GM23338 (cell line): ENCODE measurements at places on chromosomes 5 and 9. TPM values are rescaled to one million over a fixed set of nuclear protein-coding genes. Genes with fewer than 3 reads are reported as not detected.

- no peaks in the 10 kb centered on the region for H3K36me3 ChIP-seq
- H3K27ac ChIP-seq, result no peak overlapping the region
- H3K4me3 ChIP-seq, result no peak overlapping the region
- H3K4me1 ChIP-seq, result no peaks in the 10 kb centered on the region; the same call in 1 of the 2 replicates
- H3K27me3 ChIP-seq, result no peaks in the 10 kb centered on the region
- no peak for DNase-seq
Observed at GRCh38 chr5:142246258-142246657, 78.6 kb downstream of the SPRY4 start.

Gene PNPLA7
- 0.28 and 0.45 TPM in 2 replicates for polyA plus RNA-seq

- peak; percentile 92 for DNase-seq
- peak within 1 kb of the TSS; percentile 98 for H3K27ac ChIP-seq
- peaks cover 10% of the 10 kb centered on the region; the same call in 1 of the 2 replicates for H3K36me3 ChIP-seq
- H3K27me3 ChIP-seq, result no peaks in the 10 kb centered on the region
Observed at GRCh38 chr5:138752951-138753793, at the start of gene CTNNA1. Gene CTNNA1, plus strand, starts transcription at chr5:138753425. Its CDS starts 28,500 bp downstream, at chr5:138781925.

GRCh38 chr9:70987986-70988385 is 133.4 kb downstream of the TRPM3 start:
- no peaks in the 10 kb centered on the region for H3K27me3 ChIP-seq
- H3K27ac ChIP-seq, result no peak overlapping the region
- DNase-seq, result no peak
- no peak overlapping the region for H3K4me3 ChIP-seq
- H3K36me3 ChIP-seq, result no peaks in the 10 kb centered on the region

Gene C5orf52
- polyA plus RNA-seq, result not detected in 2 replicates

DNA sequence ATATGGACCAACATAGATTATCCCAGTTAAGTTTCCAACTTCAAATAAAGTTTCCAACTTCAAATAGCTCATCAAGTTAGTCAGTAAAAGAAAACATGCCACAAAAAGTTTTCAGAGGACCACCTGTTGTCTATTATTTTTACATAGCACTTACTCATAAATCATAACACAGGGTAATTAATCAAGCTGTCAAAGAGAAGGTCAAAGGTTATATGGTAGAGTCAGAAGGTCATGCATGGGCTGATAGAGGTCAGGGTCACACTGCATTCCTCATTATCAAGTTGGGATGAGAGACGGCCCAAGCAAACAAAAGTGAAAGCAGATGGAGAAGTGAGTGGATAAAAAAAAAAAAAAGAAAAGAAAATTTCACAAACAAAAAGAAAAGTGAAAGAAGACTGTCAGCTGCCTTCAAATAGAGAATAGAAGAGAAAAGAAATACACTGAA is 145.5 kb upstream of the POU5F2 start:
- no peaks in the 10 kb centered on the region for H3K4me1 ChIP-seq
- no peak for DNase-seq
- H3K4me3 ChIP-seq, result no peak overlapping the region
- H3K36me3 ChIP-seq, result no peaks in the 10 kb centered on the region
- no peaks in the 10 kb centered on the region for H3K27me3 ChIP-seq

DNA sequence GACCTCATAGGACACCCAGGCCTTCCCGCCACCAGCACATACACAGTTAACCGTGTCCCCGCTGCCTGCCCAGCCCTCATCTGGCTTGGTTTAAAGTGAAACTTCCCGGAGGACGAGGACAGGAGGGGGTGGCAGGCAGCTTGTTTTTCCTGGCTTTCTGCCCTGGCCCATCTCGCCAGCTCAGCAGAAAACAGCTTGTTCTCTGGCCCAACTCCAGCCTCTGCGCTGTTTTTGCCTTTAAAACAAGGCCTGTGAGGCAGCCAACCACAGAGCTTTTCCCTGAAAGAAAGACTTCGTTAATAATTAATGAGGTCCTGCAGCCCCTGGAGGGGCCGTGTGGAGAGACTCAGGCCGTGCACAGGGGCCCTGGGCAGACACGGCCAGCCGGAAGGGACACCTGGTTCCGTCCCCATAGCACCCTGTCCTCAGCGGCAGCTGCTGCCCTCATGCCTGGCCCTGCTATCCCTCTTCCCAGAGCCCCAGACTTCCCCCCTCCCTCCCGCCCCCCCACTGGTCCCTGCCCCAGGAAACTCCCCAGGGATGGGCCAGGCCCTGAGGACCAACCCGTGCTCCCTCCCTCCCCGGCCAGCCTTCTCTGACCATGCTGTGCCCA is 108.7 kb downstream of the RXRA start:
- H3K27me3 ChIP-seq, result no peaks in the 10 kb centered on the region
- H3K27ac ChIP-seq, result no peak overlapping the region
- no peaks in the 10 kb centered on the region for H3K4me1 ChIP-seq
- DNase-seq, result no peak
- no peak overlapping the region for H3K4me3 ChIP-seq
- no peaks in the 10 kb centered on the region for H3K36me3 ChIP-seq

DNA sequence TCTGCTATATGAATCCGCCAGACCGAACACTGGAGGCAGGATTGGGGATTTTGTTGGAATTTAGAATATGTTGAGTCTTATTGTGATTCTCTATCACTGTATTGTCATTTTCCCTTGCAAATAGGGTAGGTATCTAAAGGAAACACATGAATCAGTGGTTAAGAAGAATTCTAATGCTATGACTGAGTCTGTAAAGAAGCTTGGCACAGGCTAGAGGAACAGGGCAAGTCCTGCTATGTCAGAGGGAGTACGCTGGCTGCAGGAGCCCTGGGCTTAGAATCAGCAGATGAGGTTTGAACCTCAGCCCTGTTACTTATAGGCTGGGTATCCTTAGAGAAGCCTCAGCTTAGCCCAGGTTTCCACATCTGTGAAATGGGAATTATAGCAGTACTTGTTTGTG is 198.1 kb downstream of the NR3C1 start:
- H3K4me1 ChIP-seq, result peaks cover 4% of the 10 kb centered on the region; the same call in 1 of the 2 replicates
- H3K27me3 ChIP-seq, result no peaks in the 10 kb centered on the region
- no peaks in the 10 kb centered on the region for H3K36me3 ChIP-seq
- no peak overlapping the region for H3K4me3 ChIP-seq
- no peak overlapping the region; the same call in 1 of the 2 replicates for H3K27ac ChIP-seq
- peak; percentile 10 for DNase-seq

DNA sequence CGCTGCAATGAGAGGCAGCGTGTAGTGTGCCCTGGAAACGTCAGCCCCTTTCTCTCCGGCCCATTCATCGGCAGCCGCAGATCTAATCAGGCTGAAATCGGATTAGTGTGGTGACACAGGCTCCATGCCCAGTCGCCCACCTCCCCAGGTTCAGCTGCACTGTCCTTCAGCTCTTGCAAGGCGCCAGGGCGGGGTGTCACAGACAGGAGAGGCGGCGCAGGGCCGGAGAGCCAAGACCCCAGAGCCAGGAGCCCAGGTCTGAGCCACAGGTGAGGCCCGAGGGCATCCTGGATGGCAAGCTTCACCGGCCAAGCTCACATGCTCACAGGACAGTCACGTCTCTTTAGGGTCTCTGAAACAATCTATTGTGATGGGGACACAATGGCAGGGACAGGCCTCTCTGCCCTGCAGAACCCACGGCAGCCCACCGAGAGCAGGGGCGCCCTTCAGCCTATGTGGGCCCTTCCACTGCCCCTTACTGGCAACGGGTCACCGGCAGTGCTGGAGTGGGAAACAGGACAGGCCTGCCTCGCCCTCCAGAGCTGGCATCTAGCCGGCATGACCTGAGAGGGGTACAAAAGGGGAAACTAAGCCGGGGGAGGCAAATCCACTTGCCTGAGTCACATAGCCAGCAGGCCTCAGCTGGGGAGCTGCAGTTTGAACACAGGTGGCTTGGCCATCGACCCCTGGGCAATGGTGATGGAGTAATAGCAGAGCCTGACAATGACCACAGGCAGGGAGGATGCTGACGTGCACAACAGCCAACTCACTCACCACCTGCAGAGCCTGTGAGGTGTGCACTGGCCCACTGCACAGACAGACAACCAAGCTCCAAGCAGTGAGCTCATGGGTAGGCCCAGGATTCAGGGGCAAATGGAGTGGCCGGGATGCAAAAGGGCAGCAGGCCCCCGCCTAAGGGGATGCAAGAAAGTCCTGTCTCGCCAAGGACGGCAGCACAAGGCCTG is 48.1 kb downstream of the VAV2 start:
- 0 out of 2 replicates have a peak overlapping the region, but pooled peaks have one; percentile 66 for H3K27ac ChIP-seq
- H3K4me3 ChIP-seq, result no peak overlapping the region
- no peaks in the 10 kb centered on the region for H3K4me1 ChIP-seq
- DNase-seq, result no peak

Gene SPATA31A3
- not detected in 2 replicates for polyA plus RNA-seq

DNA sequence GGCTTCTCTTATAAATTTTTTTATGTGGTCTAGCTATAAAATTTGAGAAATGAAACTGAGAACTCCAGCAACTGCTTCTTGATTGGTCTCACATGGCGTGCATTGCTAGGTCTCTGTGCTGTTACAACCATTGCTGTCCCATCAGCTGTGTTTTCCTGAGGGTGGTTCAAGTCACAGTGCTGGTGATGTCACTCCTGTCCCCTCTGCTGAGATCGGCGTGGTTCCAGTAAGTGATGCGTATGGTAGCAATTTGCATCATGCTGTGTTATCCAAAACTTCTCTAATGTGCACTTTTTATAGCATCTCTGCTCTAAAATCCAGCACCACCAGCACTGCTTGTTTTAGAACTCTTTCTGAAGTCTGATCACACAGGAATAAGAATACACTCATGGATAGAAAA is 112.6 kb upstream of the ZNF608 start:
- no peak overlapping the region for H3K4me3 ChIP-seq
- DNase-seq, result no peak
- no peaks in the 10 kb centered on the region for H3K36me3 ChIP-seq
- H3K27me3 ChIP-seq, result no peaks in the 10 kb centered on the region
- H3K27ac ChIP-seq, result no peak overlapping the region
- no peaks in the 10 kb centered on the region for H3K4me1 ChIP-seq

DNA sequence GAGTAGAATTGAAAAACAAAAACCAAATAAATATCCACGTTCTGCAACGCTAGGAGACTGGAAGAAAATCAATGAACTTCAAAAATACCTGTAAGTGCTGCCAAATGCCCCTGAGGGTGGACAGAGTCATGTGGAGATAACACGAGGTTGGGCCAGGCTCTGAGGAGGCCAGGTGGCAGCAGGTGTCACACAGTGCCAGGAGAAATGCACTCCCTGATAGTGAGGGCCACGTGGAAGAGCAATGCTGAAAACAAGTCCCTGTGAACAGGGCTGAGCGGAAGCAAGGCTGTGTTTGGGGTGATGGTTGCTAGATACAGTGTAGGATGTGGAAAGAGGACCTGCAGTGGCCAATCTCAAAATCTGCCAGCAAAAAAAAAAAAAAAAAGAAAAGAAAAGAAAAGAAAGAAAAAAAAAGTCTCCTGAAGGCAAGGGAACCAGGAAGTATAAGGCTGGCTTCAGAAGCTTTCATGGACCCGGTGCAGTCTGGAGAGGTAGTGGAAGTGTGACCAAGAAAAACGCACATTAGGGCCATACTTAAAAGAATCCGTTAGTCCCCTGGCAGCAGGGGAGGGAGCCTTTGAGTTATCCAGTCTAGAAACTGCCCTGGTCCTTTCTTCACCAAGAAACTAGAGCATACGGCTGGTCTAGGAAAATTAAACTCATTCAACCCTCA is 16.8 kb downstream of the C1QTNF3 start:
- peaks cover 8% of the 10 kb centered on the region for H3K4me1 ChIP-seq
- DNase-seq, result no peak
- no peaks in the 10 kb centered on the region for H3K27me3 ChIP-seq

Gene TAF11L5
- polyA plus RNA-seq, result not detected in 2 replicates

DNA sequence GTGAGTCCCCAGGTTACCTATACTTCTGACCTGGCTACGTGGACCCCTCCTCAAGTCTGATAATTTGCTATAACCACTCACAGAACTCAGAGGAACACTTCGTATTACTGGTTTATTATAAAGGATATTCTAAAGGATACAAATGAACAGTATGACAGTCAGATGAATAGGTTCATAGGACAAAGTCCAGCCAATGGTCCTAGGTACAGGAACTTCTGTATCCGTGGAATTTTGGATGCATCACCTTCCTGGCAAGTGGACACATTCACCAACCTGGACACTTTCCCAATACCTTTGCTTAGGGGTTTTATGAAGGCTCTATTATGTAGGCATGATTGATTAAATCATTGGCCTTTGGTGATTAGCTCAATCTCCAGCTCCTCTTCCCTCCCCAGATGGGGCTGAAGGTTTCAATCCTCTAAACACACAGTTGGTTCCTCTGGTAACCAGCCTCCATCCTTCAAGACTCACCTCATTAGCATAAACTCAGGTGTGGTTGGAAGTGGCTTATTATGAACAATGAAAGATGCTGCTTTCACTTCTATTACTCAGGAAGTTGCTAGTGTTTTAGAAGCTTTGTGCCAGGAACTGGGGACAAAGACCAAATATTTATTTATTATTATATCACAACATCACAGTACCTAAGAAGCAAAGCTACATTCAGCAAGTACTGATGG is 149.6 kb upstream of the ELL2 start:
- H3K27ac ChIP-seq, result no peak overlapping the region
- DNase-seq, result no peak
- H3K27me3 ChIP-seq, result no peaks in the 10 kb centered on the region
- no peaks in the 10 kb centered on the region for H3K36me3 ChIP-seq
- H3K4me1 ChIP-seq, result no peaks in the 10 kb centered on the region
- no peak overlapping the region for H3K4me3 ChIP-seq

Gene ITGA2
- 1.9 and 2.6 TPM in 2 replicates for polyA plus RNA-seq

GRCh38 chr9:38336341-38336740 is 56.2 kb upstream of the ALDH1B1 start:
- no peaks in the 10 kb centered on the region for H3K36me3 ChIP-seq
- no peak overlapping the region for H3K4me3 ChIP-seq
- H3K27ac ChIP-seq, result no peak overlapping the region
- DNase-seq, result no peak
- H3K27me3 ChIP-seq, result no peaks in the 10 kb centered on the region
- H3K4me1 ChIP-seq, result no peaks in the 10 kb centered on the region; the same call in 1 of the 2 replicates

Gene WWC1
- polyA plus RNA-seq, result 23.6 and 25.4 TPM in 2 replicates

GRCh38 chr5:31890046-31890445 is 251.1 kb downstream of the PDZD2 start:
- no peaks in the 10 kb centered on the region for H3K36me3 ChIP-seq
- no peaks in the 10 kb centered on the region for H3K27me3 ChIP-seq
- no peak for DNase-seq
- H3K4me1 ChIP-seq, result peaks cover 25% of the 10 kb centered on the region
- peak overlapping the region; percentile 74; the same call in 1 of the 2 replicates for H3K27ac ChIP-seq

Gene SLC23A1
- polyA plus RNA-seq, result 0.16 and 0.29 TPM in 2 replicates

DNA sequence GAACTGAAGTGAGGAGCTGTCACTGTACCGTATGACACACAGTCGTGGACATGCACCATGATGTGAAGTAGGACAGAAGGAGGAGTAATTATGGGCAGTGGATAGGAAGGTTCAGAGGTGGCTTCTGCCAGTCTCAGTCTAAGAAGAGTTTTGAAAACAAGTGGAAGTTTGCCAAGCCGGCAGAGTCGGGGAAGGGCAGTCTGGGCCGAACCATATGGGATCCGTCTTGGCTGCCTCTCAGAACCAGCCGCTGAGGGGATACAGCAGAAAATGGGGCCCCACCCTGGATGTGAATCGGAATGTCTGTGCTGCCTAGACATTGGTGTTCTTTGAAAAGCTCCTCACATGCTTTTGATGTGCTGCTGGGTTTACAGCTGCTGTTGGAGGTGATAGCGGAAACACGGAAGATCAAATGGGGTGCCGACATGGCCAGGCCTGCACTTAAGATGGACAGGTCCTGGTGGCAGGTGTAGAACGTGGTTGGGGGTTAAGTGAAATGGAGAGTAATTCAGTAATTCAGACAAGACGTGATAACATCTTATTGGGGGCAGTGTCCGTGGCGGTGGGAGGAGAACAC is 11.2 kb downstream of the SNX18 start:
- no peak overlapping the region for H3K4me3 ChIP-seq
- no peak for DNase-seq
- peaks cover 11% of the 10 kb centered on the region for H3K4me1 ChIP-seq
- H3K36me3 ChIP-seq, result no peaks in the 10 kb centered on the region
- no peaks in the 10 kb centered on the region for H3K27me3 ChIP-seq
- H3K27ac ChIP-seq, result no peak overlapping the region
